ENCODE measurements at places on chromosomes 6 and 20.

- no peak for DNase-seq
Measured at GRCh38 chr6:25629198-25629576, 22.8 kb upstream of the SCGN start.

GRCh38 chr6:112007805-112008204 lies 46.1 kb upstream of the CCN6 start:
- no peak for DNase-seq

DNA sequence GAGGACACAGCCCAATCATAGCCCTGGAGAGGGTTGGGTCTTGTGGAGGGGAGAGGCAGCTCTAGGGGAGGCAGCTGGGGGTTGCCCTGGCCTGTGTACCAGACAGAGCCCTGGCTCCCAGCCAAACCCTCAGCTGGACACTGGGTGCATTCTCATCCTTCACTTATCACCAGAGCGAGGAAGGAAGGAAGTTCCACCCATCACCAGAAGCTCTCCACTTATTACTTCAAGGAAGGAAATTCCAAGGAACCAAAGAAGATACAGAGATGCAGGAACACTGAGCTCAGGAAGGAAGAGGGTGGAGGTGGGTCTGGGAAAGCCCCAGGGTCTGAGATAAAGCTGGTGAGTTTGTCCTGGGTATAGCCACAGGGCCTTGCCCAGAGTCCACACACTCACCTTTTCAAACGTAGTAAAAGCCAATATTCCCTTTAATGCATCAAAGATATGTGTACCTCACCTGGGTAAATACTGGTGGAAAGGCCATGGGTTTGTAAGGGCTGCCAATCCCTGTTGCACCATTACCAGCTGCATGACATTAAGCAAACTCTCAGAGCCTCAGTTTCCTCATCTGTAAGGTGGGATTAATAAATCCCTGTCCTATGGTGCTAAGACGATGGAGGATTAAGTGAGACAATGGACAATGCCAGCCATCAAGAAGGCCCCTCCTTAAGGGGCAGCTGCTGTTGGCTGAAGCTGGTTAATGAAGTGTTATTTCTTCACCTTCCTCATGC lies 109.7 kb upstream of the NAA20 start:
- DNase-seq = no peak

- no peak for DNase-seq
Measured at GRCh38 chr6:149586149-149586548, 20.0 kb downstream of the GINM1 start.

DNA sequence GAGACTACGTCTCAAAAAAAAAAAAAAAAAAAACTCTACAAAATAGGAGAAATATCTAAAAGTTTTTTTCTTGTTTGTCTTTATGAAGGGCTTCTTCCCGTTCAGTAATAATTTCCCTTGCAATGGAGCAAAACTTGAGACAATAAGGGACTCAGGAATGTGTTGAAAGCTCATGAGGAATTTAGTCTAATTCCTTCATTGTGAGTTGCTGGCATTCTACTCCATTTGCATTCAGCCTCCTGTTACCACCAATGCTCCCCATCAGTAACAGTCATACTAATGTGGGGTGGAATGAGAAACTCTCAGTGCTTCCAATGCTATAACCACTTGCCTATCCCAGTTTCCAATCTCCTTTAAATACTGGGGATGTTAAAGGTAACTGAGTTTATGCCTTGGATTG lies 576.7 kb upstream of the AGPAT4 start:
- no peak for DNase-seq

GRCh38 chr6:98864497-98864896 lies 30.1 kb downstream of the POU3F2 start:
- no peak for DNase-seq

DNA sequence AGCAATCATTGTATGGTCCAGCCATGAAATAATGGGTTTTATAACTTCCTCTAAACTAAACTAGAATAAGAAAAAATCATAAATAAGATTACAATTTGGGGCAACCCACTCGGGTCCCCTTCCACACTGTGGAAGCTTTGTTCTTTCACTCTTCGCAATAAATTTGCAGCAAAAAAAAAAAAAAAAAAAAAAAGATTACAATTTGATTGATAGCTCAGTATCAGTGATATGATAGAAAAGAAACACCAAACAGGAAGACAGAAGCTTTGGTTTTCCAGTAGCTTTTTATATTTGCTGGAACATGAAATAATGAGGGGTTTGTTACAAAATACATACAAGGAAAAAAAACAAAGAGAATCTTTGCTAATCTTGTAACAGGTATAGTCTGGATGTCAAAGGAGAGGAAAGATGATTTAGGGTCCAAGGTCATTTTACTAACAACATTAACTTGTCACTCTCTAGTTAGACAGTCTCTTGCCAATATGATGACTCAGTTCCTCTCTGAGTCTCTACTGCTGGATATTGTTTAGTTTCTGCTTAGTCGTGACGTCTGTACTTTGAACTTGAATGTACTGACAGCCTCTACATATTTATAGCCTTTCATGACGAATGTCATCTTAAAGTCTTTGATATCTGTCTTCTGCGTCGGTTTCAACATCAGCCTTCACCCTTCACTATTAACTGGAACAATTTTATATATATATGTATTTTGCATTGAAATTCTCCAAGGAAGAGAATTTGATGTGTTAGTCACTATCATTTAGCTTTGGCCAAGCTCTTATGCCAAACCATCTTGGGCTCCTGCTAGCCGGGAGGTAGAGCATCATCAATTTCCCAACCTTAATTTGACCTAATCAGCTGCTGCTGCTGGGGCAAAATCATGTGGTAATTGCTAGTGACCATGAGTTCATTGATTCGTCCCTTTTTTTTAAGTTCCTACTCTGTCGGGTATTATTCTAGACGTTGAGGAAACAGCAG lies 213.1 kb upstream of the STXBP5 start:
- DNase-seq = no peak

DNA sequence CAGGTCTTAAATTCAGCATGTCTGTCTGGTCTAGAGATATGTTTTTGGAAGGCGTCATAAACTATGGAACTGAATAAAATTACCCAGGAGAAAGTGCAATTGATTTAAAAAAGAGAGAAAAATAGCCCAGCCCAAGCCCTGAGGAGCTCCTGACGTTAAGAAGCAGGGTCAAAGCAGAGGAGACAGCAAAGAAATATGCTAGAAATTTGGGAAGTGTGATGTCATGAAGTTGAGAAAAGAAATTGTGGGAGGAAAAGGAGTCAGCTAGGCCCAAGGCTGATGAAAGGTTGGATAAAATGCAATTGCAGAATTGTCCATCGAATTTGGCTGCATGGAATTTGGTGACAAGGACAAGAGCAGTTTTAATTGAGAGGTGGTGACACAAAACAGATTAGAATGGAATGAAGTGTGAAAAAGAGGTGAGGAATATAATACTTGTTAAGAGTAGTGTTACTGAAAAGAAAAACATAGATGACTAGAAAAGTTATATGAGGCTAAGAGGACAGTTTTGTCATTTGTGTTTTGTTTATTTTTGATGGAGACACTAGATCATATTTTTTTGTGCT lies 381.6 kb downstream of the LAMA2 start:
- no peak for DNase-seq

- no peak for DNase-seq
Measured at GRCh38 chr20:944774-945410, 28.8 kb upstream of the ANGPT4 start.

DNA sequence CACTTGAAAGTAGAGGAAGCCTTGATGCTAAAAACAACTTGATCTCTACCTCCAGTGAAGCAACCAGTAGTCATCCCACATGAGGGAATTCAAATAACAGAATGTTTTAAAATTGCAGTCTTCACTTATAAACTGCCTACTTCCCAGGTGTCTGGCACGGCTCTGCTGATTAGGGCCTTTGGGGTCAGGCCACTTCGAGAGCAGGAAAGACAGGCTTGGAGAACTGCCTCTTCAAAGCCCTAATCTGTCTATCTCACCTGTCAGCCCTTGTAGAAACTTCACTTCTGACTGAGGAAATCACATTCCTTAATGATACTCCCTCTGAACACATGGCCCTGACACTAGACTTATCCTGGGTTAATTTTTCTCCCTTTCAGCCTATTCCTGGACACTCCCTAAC lies 458.6 kb downstream of the TENT5A start:
- DNase-seq = no peak

DNA sequence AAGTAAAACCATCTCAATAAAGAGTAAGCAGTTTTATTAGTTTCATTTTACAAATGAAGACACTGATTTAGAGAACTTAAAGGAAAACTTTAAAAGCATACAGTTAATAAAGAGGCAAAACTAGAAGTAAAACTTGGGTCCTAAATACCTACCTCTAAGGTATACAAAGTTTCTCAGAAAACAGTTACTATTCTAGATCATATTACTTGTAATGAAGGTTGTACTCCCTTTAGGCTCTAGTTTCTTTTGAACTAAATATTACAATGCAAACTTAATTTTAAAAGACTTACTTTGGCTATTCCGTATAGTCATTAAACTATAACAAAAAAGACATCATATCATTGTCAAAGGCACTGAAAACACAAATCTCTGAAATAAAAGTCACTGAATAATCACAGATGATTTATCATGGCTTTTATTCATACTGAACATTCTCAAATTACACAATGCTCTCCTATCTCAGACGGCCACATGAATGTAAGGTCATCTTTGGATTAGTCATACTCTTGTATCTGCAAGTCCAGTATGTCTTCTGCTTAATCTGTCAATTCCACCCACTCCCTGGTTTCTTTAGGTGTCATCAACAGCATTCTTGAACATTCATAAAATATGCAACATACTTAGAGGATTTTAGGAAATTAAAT lies 361.6 kb upstream of the RUNX2 start:
- no peak for DNase-seq

DNA sequence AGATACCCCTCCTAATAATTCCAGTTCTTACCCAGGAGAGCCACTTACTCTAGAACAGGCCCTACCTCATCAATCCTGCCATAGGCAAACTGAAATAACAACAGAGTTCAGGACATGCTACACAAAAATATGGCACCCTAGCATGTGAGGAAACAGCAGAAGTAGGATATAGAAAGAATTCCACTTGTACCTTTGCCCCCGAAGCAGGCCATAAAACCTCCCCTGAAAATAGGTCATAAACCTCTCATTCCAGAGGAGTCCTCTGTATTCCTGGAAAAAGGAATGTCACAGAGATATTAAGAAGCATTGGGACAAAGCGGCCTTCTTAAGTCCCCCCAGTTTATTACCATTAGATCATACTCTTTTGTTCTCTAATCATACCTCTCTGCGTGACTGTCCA lies 504.3 kb upstream of the MARCKS start:
- no peak for DNase-seq

DNA sequence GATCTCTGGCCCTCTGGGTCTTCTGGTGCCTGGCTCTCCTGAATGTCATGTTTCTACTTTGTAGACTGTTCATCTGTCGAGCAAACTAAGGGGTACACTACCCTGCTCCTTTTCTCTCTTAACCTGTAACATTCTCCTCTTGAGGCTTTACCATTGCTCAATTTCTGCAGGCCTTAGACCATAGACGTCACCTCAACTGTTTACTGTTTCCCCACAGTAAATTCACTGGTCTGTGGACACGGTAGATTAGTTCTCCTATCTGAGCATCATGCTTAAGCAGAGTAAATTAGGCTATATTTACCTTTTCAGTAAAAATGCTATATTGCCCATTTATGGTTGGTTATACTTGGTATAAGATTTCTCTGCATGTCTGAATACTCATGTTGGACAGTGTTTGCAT lies 40.5 kb downstream of the MCM8 start:
- DNase-seq = no peak

GRCh38 chr6:166415833-166416347 lies 33.1 kb upstream of the MPC1 start:
- DNase-seq = no peak

DNA sequence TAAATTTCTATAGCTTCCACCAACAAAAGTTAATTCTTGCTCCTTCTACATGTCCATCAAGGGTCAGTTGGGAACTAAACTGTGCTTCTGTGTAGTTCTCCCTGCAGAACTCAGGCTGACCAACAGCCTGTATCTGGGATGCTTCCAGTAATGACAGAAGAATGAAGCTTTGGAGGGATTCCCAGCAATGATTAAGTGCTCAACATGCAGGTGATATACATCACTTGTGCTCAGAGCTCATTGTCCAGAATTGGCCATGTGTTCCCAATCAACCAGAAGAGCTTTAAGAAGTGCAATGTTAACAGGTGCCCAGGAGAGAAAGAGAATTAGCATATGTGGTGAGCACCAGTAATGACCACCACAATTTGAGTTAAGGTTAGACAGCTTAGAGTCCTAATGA lies 37.4 kb upstream of the SNRPB2 start:
- DNase-seq = no peak

GRCh38 chr20:11808841-11809240 lies 108.9 kb upstream of the BTBD3 start:
- no peak for DNase-seq

- no peak for DNase-seq
Measured at GRCh38 chr20:45289942-45290676, 16.5 kb upstream of the RBPJL start.
